ENCODE measurements at places on chromosomes 5 and 9. TPM values are rescaled to one million over a fixed set of nuclear protein-coding genes. Genes with fewer than 3 reads are reported as not detected.

Gene KIAA0825
- total RNA-seq: 0.51 TPM

Gene ADAMTSL1
- total RNA-seq: 0.13 TPM

Gene WDR38
- total RNA-seq: not detected

Gene DNAJC21
- total RNA-seq: 54.4 TPM

Gene UTP15
- total RNA-seq: 23.6 TPM

Gene PCDHA2
- under 0.01 TPM for total RNA-seq

Gene LCN9
- total RNA-seq: not detected

Gene GRXCR2
- total RNA-seq: not detected

Gene GRM6
- not detected for total RNA-seq

Gene NFIB
- total RNA-seq: 11.9 TPM

Gene NKD2
- 0.51 TPM for total RNA-seq

Gene IFNA13
- not detected for total RNA-seq

Gene NEUROG1
- total RNA-seq: not detected

Gene SMIM33
- total RNA-seq: not detected

Gene DNAH5
- total RNA-seq: 0.13 TPM

Gene EQTN
- total RNA-seq: not detected

Gene RHOBTB3
- total RNA-seq: 9.6 TPM

Gene ABO
- 1.9 TPM for total RNA-seq

Gene NRG2
- under 0.01 TPM for total RNA-seq

Gene HAVCR1
- total RNA-seq: not detected

Gene TMEM174
- not detected for total RNA-seq

Gene SH3GL2
- under 0.01 TPM for total RNA-seq

Gene SCGB3A2
- total RNA-seq: not detected

Gene GALNT12
- 2.6 TPM for total RNA-seq

Gene DMRTA1
- total RNA-seq: 3.9 TPM

Gene LCN10
- total RNA-seq: not detected

Gene KIF12
- total RNA-seq: not detected

Gene ANKRA2
- 34.3 TPM for total RNA-seq

Gene OR2S2
- not detected for total RNA-seq

Gene CD274
- total RNA-seq: 5.8 TPM

Gene ENTREP1
- 0.53 TPM for total RNA-seq

Gene FOXI1
- not detected for total RNA-seq

Gene TSSK1B
- 0.26 TPM for total RNA-seq

Gene FAM153A
- 0.64 TPM for total RNA-seq

Gene NIM1K
- total RNA-seq: not detected

Gene PPP3R2
- not detected for total RNA-seq

Gene CD14
- total RNA-seq: 3.2 TPM

Gene PPP2R2B
- total RNA-seq: under 0.01 TPM

Gene LOX
- 1.4 TPM for total RNA-seq

Gene REEP2
- 2.4 TPM for total RNA-seq

Gene SPDL1
- 10.4 TPM for total RNA-seq

Gene PITX1
- 87.7 TPM for total RNA-seq

Gene FAT2
- 34.2 TPM for total RNA-seq

Gene MYMK
- total RNA-seq: not detected

Gene PCDHB8
- total RNA-seq: under 0.01 TPM

Gene POU4F3
- 0.13 TPM for total RNA-seq

Gene P4HA2
- total RNA-seq: 190 TPM

Gene SHROOM1
- 0.79 TPM for total RNA-seq

Gene TLX3
- not detected for total RNA-seq

Gene HAVCR2
- 0.53 TPM for total RNA-seq

All from bronchial epithelial cell (primary cell).